ENCODE measurements at places on chromosomes 4 and X. TPM values are rescaled to one million over a fixed set of nuclear protein-coding genes. Genes with fewer than 3 reads are reported as not detected.

NHSL2 gene
- 1.3 TPM for total RNA-seq

UCP1 gene
- not detected for total RNA-seq

TMEM154 gene
- 0.63 TPM for total RNA-seq

EDA2R gene
- 1.3 TPM for total RNA-seq

FABP2 gene
- not detected for total RNA-seq

BANK1 gene
- not detected for total RNA-seq

SYN1 gene
- 27.9 TPM for total RNA-seq

ACSL4 gene
- total RNA-seq = 152 TPM

LONRF3 gene
- 2.5 TPM for total RNA-seq

SMIM31 gene
- total RNA-seq = not detected

UGT2A1 gene
- not detected for total RNA-seq

DUSP9 gene
- 1.6 TPM for total RNA-seq

PABPC4L gene
- total RNA-seq = 0.94 TPM

AMBN gene
- 0.94 TPM for total RNA-seq

RAB39B gene
- 27.2 TPM for total RNA-seq

EGF gene
- 0.31 TPM for total RNA-seq

GPAT3 gene
- not detected for total RNA-seq

CYTL1 gene
- total RNA-seq = not detected

CLTRN gene
- not detected for total RNA-seq

P2RY4 gene
- 0.63 TPM for total RNA-seq

TCEANC gene
- 8.8 TPM for total RNA-seq

Measured in parietal lobe (tissue), 2 donors.